ENCODE measurements at places on chromosomes 7 and 10. TPM values are rescaled to one million over a fixed set of nuclear protein-coding genes. Genes with fewer than 3 reads are reported as not detected.

DNA sequence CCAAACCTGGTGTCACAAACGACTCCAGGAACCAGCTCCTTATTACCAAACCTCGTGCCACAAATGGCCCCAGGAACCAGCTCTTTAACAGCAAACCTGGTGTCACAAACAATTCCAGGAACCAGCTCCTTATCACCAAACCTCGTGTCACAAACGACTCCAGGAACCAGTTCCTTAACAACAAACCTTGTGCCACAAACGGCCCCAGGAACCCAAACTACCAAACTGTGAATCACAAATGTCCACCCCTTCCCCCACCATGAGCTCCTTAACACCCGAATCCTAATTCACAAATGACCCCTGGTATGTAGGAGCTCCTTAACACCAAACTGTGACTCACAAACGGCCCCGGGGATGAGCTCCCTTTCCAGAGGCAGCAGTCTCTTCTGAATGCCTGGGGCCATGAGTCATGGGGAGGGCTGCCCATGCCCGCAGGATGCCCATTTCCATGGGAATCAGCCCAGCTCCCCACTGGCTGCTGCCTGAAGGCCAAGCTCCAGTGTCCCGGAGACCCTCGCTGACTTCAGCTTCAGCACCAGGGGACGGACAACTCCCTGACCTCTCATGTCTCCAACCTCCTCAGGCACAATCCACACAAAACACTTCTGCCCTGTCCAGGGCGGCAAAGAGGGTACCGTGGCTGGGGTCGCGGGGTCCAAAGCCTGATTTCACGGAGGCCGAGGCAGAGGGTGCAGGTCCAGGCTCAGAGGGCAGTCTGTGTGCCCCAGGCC, 213.1 kb downstream of the ELFN1 start:
- no peak for DNase-seq

DNA sequence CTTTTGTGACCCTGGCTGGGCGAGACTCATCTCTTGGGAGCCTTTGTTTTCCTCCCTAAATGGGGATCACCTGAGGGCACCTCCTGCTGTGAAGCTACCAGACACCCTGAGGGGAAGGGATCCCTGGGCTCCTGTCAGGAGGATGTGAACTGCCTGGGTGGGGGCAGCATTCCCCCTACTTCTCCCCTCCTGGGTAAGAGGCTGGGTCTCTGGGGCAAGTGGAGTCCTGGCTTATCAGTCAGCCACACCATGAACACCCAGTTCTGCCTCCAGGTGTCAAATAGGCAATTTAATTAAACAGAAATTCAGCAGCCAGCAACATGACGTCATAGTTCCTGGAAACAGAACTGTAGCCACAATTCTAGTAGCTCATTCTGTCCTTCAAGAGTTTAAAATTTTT, 97.7 kb upstream of the RET start:
- DNase-seq = no peak

GRCh38 chr10:77179015-77179695, 458.5 kb downstream of the KCNMA1 start:
- DNase-seq = no peak

DNA sequence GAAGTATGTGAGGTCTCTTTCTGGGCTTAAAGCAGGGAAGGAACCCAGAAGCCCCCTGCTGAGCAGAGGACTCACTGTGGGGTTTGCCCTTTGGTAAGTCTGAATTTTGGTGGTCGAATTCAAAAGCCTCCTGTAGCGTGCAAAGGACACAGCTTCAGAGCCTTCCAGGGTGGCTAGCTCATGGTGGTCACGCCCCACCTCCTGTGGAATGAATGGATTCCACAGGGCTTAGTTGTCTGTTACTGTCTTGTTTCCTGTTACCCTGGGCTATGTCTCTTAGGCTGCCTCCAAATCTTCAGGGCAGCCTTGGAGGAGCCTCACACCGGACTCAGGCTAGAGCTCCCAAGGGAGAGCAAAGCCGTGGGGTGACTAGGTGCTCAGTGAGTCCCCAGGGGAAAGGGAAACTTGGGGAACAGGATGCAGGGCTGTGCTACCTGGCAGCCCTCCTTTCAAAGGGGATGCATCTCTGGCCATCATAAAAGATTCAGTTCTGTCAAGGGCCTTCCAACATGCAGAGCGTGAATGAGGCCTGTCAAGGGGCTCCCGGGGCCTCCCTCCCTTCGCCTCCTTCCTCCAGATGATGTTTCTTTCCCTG, 211.7 kb downstream of the CCSER2 start:
- no peak for DNase-seq

DNA sequence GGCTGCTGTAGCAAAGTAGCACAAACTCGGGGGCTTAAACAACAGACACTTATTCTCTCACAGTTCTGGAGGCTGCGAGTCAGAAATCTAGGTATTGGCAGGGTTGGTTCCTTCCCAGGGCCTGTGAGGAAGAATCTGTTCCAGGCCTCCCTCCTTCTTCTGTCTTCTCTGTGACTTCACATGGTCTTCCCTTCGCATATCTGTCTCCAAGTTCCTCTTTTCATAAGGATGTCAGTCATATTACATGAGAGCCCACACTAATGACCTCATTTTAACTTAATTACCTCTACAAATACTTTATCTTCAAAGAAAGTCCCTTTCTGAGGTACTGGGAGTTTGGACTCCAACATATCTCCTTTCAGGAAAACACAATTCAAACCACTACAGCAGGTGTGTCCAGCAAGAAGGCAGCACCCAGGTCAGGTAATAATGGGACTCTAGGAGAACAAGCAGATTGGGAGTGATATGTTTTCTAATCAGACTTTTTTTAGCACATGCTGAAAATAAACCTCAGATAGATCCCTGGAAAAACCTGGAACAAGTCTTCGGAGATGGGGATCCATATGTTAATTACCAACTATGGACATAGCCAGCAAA, 11.7 kb downstream of the CREB5 start:
- no peak for DNase-seq

FAM170B gene
- total RNA-seq = not detected

- DNase-seq = no peak
Observed at GRCh38 chr7:104862719-104863118, 151.3 kb upstream of the KMT2E start.

DNA sequence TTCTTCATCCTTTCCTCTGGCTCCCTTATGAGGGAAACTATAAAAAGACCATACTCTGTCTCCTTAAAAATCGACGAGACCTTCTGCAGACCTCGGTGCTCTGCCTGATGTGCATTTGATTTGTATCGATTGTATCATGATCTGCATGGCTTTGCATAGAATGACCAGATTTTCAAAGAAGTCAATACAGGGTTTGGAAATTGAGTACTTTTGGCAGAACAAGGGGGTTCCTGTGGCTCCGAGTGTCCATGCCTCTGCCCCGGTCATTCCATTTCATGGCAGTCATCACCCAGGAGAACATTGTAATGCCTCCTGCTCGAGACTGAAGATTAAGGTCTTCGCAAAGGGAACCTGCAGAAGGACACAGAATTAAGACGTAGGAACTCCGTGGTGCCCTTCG, 685 bp downstream of the CASP2 start:
- DNase-seq = peak; percentile 17

DNA sequence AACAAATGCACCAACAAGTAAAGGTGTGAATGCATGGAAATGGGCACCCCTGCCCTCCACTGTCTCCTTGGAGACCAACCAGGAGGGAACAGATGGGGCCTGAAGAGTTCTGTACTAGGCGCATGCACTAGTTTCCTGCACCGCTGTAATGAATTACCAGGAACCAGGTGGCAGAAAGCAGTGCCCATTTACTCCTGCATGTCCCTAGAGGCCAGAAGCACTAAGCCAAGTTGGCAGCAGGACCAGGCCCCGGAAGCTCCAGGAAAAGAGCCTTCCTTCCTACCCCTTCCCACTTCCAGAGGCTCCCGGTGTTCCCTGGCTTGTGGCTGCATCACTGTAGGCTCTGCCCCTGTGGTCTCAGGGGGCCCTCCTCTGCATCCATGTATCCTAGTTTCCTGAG, 237.5 kb upstream of the PPP2R2D start:
- DNase-seq = no peak

- no peak for DNase-seq
Observed at GRCh38 chr7:74587435-74588126, 69.9 kb upstream of the GTF2I start.

DNA sequence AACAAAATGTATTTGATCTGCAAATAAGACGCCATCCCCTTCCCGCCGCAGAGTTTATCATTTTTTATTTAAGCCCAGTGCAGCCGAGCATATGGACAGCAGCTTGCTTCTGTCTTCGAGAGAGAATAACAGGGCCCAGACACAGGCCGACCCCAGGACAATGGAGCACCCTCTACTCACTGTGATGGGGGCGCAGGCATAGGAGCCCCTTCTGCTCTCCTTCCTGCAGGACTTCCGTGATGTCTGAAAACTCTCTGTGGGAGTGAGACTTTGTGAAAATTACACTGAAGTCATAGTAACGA, 134.8 kb downstream of the OAT start:
- DNase-seq = no peak

- peak; percentile 45 for DNase-seq
Observed at GRCh38 chr7:87058744-87059524, 520 bp downstream of the ELAPOR2 start.

GRCh38 chr10:3312403-3312940, 139.9 kb upstream of the PITRM1 start:
- DNase-seq = no peak

- DNase-seq = no peak
Observed at GRCh38 chr7:112937651-112938415, 147.6 kb upstream of the TMEM168 start.

- DNase-seq = no peak
Observed at GRCh38 chr7:159116581-159117339, 27.9 kb downstream of the VIPR2 start.

- no peak for DNase-seq
Observed at GRCh38 chr7:95684037-95684436, 87.7 kb upstream of the PDK4 start.

DNA sequence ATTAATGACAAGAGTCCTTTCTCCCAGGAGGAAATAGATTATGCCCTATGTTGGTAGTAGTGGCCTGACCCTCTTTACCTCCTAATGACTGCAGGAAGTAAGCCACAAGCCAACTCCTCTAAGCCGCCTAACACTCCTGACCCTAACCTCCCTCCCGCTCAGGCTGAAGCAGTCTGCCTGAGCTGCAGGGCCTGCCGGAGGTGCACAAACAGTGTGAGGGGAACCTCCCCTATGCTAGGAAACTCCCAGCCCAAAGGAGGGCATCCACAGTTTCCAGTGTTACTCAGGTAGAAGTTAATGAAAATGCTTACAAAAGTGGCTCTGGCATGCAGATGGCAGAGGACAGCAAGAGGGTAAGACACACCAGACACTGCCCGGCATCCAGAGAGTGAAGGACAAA, 294.4 kb upstream of the GALNT17 start:
- no peak for DNase-seq

DNA sequence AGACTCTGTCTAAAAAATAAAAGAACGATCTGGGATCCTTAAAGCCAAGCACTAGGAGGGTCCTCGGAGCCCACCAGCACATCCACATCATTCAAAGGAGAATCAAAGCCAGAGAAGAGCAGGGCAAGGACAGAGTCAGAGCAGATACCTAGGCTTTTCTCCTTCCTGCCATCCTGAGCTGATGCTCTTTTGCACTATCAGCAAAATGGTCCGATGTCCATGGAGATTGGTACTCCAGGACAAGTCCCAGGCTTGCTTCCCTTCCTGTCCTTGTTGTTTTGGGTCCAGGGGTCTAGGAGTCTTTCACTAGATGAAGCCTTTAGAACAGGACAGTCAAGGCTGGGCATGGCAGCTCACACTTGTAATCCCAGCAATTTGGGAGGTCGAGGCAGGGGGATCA, 58.0 kb upstream of the ELN start:
- no peak for DNase-seq

HDAC9 gene
- total RNA-seq = 62.0 TPM

DNA sequence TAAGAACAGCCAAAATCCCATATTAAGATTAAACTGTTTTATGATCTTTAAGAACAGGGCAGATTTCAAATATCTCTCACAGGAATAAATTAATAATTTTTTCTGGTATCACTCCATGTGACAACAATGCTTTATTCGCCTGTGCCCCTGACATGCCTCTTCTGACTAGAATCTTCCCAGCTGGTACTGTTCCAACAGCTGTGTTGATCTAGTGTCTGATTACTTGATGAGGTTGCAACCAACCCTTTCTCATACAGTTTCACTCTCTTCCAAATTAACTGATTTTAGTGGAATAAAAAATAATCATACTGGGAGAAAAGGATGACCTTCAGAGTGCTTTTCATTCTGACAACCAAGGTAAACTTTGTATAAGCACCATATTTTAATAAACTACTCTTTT, 151.9 kb downstream of the CHRM2 start:
- no peak for DNase-seq

DNA sequence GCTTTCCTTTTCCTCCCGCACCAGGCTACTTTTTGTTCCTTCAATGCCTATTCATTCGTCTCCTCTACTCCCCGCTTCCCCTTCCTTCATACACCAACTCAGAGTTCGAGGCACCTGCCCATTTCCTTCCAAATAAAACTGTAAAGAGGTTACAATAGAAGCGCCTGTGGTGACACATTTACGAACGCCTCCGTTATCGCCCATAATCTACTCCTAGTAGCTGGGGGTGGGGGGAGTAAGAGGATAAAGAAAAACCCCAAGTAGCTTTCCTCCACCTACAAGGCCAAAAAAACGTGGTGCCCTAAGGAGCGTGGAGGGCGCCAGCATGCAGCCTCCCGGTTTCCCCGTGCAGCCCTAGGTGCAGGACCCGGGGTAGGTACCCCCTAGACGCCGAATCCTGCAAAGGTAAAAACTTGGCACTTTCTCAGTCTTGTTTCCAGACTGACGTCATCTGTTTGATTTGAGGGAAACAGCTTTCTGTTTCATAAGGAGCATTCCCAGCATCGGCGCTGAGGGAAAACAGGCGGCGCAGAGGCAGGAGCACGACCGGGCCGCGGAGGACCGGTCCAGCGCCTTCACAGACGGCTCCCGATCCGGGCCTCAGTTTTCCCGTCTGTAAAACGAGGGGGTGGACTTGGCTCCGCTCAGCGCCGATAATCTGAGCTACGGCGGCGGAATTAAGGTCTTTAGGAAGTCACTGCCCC, 922 bp downstream of the PPA1 start:
- DNase-seq = peak; percentile 61

DNA sequence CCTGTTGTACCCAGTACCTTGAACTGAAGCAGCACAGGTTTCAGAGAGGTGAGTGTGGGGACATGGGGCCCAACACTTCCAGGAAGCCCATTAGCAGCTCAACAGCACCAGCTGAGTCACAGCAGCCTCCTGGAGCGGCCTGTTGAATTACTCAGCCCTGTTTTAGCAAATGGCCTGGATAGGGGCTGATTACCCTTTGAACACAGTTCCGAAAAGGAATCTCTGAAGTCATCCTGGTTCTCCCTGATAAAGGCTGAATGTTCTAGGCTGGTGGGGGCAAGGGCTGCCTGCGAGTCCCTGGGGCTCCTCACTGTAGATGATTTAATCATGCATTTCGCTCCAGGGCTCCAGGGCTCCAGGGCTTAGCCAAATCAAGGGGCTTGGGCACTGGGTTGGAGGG, 287.5 kb downstream of the GRID1 start:
- DNase-seq = no peak

- peak; percentile 86 for DNase-seq
Observed at GRCh38 chr7:142782922-142783900, 12.4 kb downstream of the PRSS2 start.

ZNF107 gene
- total RNA-seq = 16.5 TPM
